ENCODE measurements at places on chromosomes 11 and 22. TPM values are rescaled to one million over a fixed set of nuclear protein-coding genes. Genes with fewer than 3 reads are reported as not detected.

ADAMTS15 gene
- total RNA-seq, result not detected

HYLS1 gene
- 11.9 TPM for total RNA-seq

CASP5 gene
- total RNA-seq, result not detected

WBP2NL gene
- 1.8 TPM for total RNA-seq

FGF19 gene
- total RNA-seq, result not detected

CRYBB2 gene
- not detected for total RNA-seq

SCYL1 gene
- total RNA-seq, result 66.7 TPM

SCUBE2 gene
- total RNA-seq, result 0.31 TPM

ALX4 gene
- not detected for total RNA-seq

GGTLC2 gene
- not detected for total RNA-seq

HBG2 gene
- 4.5 TPM for total RNA-seq

GRCh38 chr11:125626288-125626950, 1.5 kb downstream of the CHEK1 start:
- H3K4me3 ChIP-seq, result peak overlapping the region; percentile 81
- H3K27me3 ChIP-seq, result no peaks in the 10 kb centered on the region
- H3K4me1 ChIP-seq, result peaks cover 7% of the 10 kb centered on the region

DNA sequence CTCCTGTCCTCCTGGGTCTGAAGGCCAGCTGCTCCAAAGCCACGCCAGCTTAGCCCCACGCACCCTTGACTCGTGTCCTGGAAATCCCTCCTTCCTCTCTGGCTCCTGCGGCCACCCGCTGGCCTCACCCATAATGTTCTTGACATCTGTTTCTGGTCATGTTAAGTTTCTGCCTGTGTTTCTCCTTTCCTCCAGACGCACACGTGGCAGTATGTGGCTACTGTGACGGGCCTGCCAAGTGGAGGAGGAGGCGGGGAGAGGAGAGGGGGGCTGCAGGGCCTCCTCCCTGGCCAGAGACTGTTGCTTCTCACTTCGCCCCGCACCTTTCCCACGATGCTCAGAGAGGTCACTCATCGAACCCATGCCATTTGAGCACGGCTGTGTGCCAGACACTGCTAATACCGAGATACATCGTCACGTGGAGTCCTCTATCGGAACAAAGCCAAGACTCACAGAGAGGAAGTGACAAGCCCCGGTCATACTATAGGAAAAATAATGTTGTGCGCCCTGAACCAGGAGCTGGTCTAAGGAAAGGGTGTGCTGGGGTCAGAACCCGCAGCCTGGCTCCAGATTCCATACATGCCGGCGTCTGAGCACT, 11.5 kb downstream of the C1QTNF6 start:
- H3K27me3 ChIP-seq, result no peaks in the 10 kb centered on the region
- H3K27ac ChIP-seq, result no peak overlapping the region
- H3K4me1 ChIP-seq, result peaks cover 4% of the 10 kb centered on the region
- no peaks in the 10 kb centered on the region for H3K36me3 ChIP-seq
- DNase-seq, result no peak
- no peak overlapping the region for H3K4me3 ChIP-seq

GRCh38 chr22:29692327-29692640, 27.5 kb upstream of the CABP7 start:
- no peaks in the 10 kb centered on the region for H3K4me1 ChIP-seq
- peaks cover 24% of the 10 kb centered on the region for H3K36me3 ChIP-seq
- no peak for DNase-seq
- no peaks in the 10 kb centered on the region for H3K27me3 ChIP-seq

DNA sequence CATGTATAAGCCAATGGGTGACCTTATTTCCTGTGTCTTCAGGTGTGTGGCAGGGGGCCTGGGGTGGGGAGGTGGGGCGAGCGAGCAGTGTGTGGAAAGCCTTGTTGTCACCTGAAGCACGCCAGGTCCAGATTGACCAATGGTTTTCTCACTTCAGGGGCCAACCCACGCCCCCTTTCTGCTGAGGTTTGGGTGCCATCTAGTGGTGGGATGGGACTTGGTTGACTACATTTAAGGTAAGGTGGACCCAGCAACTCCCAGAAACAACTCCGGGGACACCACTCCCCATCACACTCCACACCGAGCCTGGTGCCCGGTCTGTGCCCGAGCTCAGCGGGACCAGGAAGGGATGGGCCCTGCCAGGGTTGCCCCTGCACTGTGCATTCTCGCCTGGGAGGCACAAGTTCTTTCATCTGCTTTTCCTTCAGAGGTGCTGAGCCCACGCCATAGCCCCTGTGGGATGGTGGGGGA, 40.0 kb downstream of the TPCN2 start:
- peak; percentile 28 for DNase-seq
- no peaks in the 10 kb centered on the region for H3K4me1 ChIP-seq
- H3K27me3 ChIP-seq, result no peaks in the 10 kb centered on the region
- H3K4me3 ChIP-seq, result no peak overlapping the region
- H3K36me3 ChIP-seq, result peaks cover 5% of the 10 kb centered on the region
- no peak overlapping the region for H3K27ac ChIP-seq

DNA sequence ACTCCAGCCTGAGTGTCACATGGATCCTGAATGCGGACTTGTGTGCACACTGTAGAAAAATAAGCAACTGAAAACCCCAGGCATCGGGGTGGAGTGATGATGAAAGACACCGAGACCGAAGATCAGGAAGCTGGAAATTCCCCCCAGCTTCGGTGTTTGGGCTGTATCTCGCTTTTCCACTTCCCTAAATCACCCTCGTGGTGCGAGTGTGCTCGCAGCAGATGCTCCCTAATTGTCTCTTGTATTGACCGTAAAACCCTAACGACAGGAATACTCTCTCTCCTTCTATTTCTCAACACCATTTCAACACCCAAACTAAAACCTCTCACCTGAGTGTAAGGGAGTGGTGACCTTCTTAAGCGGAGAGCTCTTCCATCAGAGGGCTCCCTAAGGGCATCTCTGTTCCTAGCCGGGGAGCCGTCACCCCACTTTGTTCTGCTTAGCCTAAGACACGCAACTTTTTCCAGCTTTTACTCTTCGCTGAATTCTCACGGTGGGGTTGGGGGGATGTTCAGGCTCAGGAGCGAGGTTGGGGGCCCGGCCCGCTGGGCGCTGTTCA, 635 bp upstream of the GRK3 start:
- no peak for DNase-seq
- H3K4me3 ChIP-seq, result peak overlapping the region; percentile 85
- peaks cover 25% of the 10 kb centered on the region for H3K4me1 ChIP-seq
- peak overlapping the region; percentile 77 for H3K27ac ChIP-seq
- no peaks in the 10 kb centered on the region for H3K27me3 ChIP-seq
- no peaks in the 10 kb centered on the region for H3K36me3 ChIP-seq

DNA sequence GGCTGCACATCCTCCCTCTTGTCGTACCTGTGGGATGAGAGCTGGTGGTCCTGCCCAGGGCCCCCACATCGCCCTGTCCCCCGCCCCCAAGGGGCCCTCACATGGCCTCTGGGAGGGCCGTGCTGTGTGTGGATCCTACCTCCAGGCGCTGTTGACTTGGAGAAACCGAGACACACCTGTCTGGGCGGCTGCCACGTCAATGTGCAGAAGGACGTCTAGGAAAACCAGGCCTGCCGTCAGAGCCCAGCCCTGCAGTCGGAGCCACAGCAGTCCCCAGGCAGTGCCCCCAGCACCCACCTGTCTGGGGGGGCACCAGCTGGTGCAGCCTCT, 14.2 kb downstream of the ALG12 start:
- H3K27me3 ChIP-seq, result no peaks in the 10 kb centered on the region
- H3K36me3 ChIP-seq, result no peaks in the 10 kb centered on the region
- DNase-seq, result no peak
- no peaks in the 10 kb centered on the region for H3K4me1 ChIP-seq
- H3K27ac ChIP-seq, result no peak overlapping the region
- no peak overlapping the region for H3K4me3 ChIP-seq

GRCh38 chr11:102293873-102294601, 23.2 kb upstream of the BIRC3 start:
- no peak overlapping the region for H3K4me3 ChIP-seq
- no peaks in the 10 kb centered on the region for H3K36me3 ChIP-seq
- peaks cover 12% of the 10 kb centered on the region for H3K4me1 ChIP-seq

DNA sequence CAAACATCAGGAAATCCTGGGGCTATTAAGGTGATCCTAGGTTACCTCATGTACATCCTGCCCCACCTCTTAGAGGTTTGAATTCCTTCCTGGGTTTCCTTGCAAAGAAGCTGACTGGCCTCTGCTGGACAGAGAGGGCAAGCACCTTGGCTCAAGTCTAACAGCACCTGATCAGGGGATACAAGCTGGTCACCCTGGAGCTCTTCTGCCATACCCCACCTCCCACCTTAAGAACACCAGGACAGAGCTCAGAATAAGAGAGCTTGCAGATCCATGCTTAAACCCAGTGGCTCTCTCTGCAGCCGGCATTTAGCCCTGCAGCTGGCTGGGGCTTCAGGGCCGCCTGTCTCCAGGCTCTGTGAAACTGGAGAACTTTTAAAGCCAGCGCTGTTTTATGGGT, 386.6 kb upstream of the NARS2 start:
- H3K27me3 ChIP-seq, result no peaks in the 10 kb centered on the region
- H3K36me3 ChIP-seq, result no peaks in the 10 kb centered on the region
- H3K4me3 ChIP-seq, result no peak overlapping the region
- DNase-seq, result no peak
- no peak overlapping the region for H3K27ac ChIP-seq
- no peaks in the 10 kb centered on the region for H3K4me1 ChIP-seq

- H3K36me3 ChIP-seq, result no peaks in the 10 kb centered on the region
- H3K27me3 ChIP-seq, result no peaks in the 10 kb centered on the region
- H3K27ac ChIP-seq, result no peak overlapping the region
- H3K4me1 ChIP-seq, result no peaks in the 10 kb centered on the region
Observed at GRCh38 chr11:84902445-84902844, 724.7 kb downstream of the DLG2 start.

DNA sequence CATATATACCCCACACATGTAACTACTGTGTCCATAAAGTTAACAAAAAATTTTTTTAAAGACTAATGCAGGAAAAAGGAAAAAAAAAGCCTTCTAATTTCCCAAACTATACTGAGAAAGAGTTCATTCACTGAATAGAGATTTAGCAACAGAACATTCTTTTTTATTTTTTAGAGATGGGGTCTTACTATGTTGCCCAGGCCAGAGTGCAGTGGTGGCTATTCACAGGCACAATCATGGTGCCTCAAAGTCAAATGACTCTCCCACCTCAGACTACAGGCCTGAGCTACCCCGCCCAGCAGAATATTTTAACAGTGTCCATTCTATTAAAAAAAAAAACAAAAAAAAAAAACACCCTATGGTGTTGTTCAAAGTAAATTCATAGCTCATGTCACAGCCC, 25.7 kb downstream of the DGCR2 start:
- no peaks in the 10 kb centered on the region for H3K4me1 ChIP-seq
- peaks cover 7% of the 10 kb centered on the region for H3K36me3 ChIP-seq
- H3K27me3 ChIP-seq, result no peaks in the 10 kb centered on the region
- no peak for DNase-seq
- H3K27ac ChIP-seq, result no peak overlapping the region
- H3K4me3 ChIP-seq, result no peak overlapping the region

DNA sequence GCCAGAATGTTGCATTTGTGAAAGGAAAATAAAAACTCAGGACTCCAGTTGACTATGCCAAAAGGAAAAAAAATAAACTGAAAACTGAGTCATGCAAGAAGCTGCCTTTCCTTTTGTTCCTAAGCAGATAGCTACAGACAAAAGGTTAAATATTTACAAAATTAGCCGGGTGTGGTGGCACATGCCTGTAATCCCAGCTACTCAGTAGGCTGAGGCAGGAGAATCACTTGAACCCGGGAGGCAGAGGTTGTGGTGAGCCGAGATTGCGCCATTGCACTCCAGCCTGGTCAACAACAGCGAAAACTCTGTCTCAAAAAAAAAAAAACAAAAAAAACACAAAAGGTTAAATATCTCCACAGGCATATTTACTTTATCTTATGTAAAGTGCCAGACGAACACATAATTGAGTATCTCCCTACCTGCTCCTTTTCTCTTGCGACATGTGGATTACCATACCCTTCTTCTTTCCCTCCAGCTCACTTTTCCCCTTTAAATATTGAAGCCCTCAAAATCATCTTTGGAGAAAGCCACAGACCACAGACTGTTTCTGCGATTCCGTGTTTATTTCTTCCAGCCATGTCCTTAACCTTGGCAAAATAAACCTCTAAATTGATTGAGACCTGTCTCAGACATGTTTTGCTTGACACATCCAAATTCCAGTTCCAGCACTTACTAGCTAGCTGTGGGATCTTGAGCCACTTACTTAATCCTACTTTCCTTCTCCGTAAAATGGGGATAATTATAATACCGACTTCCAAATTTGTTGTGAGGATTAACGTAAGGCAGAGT, 2.3 kb upstream of the SMPD1 start:
- no peak for DNase-seq
- H3K4me1 ChIP-seq, result peaks cover 6% of the 10 kb centered on the region
- no peak overlapping the region for H3K27ac ChIP-seq

- H3K27ac ChIP-seq, result no peak overlapping the region
- no peaks in the 10 kb centered on the region for H3K36me3 ChIP-seq
- H3K4me1 ChIP-seq, result no peaks in the 10 kb centered on the region
- DNase-seq, result no peak
Observed at GRCh38 chr11:116590844-116591570, 181.8 kb downstream of the BUD13 start.

DNA sequence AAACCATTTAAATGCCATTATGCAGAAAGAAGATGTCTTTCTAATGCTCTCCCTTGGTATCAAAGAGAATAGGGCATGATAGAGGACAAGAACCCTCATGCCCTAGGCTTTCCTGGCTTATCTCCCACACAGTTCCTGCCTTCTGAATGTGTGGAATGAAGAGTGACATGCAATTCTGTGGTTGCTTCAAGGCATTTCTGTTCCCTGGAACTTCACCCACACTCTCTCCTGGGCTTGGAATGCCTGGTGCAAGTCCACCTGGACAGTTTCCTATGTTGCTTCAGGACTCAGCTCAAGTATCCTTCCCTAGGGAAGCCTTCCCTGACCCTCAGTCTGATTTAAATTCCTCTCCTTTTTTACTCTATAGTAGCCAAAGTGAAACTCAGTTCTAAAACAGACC, 53.8 kb upstream of the DRD2 start:
- no peaks in the 10 kb centered on the region for H3K27me3 ChIP-seq
- no peaks in the 10 kb centered on the region for H3K36me3 ChIP-seq
- H3K4me1 ChIP-seq, result no peaks in the 10 kb centered on the region
- H3K4me3 ChIP-seq, result no peak overlapping the region

DNA sequence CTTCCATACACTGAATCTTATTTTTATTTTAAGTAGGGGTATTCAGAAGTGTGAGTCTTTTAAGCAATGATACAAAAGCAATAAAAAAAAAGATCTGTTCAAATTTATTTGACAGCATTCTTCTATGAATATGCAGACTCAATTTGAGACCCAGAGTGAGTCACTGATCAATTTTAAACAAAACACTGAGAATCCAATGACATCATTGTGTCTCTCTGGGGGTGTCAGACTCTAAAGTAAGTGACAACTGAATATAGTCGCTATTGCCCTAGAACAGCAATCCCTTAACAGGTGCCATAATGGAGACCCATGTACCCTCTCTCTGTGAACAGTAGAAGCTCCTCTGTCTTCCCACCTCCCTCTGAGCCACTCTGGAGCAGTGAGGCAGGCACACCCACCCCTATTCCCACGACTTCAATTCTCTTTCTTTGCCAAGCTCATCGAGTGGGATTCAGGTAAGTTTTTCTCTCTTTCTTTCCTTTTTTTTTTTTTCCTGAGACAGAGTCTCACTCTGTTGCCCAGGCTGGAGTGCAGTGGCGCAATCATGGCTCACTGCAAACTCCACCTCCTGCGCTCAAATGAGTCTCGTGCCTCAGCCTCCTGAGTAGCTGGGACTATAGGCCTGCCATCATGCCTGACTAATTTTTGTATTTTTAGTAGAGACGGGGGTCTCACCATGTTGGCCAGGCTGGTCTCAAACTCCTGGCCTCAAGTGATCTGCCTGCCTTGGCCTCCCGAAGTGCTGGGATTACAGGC, 5.1 kb upstream of the RPS3 start:
- H3K4me1 ChIP-seq, result no peaks in the 10 kb centered on the region
- no peak for DNase-seq
- no peaks in the 10 kb centered on the region for H3K27me3 ChIP-seq
- H3K27ac ChIP-seq, result no peak overlapping the region
- no peaks in the 10 kb centered on the region for H3K36me3 ChIP-seq

All from GM12878 (cell line).